Spleen (tissue), 13 donors: ENCODE measurements at places on chromosomes 1 and 21. TPM values are rescaled to one million over a fixed set of nuclear protein-coding genes. Genes with fewer than 3 reads are reported as not detected.

- DNase-seq = peak; percentile 80
Measured at GRCh38 chr1:166164995-166165660, 1.7 kb downstream of the FAM78B start.

DNA sequence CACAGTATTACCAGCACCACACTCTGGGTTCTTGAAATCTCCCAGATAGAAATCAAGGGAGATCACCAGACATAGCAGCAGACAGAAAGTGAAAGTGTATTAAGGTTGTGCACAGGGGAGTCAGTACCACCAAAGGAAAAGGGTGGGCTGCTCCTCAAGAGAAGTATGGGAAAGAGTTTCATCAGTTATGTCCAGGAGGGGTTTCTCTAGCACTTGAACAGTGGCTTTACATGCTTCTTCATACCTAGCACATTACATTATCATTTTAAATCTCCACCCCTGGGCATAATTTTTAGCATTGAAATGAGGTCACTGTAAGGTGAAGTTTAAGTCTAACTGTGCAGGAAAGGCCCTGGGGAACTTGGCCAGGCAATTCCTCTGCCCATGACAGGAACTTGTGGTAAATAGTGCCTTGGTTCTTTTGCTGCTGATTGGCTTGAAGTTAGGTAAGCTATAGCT is 601.0 kb downstream of the NUF2 start:
- DNase-seq = no peak

- DNase-seq = no peak
Measured at GRCh38 chr1:15308621-15309027, 61.6 kb downstream of the FHAD1 start.

DNA sequence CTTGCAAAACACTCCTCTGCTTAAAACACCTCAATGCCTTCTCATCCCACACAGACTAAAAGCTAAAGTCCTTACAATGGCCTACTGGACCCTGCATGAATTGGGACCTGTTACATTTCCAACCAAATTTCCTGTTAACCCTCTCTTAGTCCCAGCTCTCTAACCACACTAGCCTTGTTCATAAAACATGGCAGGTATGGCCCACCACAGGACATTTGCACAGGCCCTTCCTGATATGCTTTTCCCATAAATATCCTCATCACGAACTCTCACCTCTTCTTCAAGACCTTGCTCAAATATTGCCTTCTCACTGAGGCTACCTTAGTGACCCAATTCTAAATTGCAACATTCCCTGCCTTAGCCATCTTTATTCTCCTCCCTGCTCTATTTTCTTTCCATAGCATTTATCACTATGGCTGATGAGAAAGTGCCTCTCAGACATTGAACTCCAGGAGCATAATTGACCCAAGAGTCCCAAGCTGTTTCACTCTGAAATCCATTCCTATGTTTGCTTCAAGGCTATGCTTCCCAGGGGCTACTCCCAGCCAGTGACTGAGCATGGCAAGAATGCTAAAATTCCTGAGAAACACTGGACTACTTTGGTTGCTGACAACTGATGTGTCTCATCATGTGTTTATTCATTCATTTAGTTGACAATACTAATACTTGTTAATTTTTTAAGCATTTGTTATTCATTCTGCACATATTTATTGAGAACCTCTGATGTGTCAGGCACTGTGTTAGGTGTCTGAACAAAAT is 2.7 kb upstream of the PALMD start:
- no peak for DNase-seq

DNA sequence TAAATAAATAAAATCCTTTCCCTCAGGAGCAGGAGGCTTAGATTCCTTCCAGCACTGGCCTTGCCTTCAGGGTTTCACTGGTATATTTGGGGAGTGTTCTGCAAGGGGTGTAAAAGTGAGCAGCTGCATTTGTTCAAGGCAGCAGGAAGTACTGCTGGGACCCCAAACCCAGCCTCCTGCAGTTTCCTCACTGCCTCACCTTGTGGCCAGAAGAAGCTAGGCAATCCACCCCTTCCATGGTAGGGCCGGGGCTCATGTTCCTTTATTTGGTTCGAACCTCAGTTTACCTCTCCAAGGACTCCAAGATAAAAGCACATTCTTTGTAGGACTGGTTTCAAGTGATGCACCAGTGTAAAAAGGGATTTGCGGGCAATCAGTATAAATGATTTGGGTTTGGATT is 21.0 kb upstream of the CFAP126 start:
- DNase-seq = no peak

- no peak for DNase-seq
Measured at GRCh38 chr1:187788718-187789117, 960.0 kb downstream of the PLA2G4A start.

DNA sequence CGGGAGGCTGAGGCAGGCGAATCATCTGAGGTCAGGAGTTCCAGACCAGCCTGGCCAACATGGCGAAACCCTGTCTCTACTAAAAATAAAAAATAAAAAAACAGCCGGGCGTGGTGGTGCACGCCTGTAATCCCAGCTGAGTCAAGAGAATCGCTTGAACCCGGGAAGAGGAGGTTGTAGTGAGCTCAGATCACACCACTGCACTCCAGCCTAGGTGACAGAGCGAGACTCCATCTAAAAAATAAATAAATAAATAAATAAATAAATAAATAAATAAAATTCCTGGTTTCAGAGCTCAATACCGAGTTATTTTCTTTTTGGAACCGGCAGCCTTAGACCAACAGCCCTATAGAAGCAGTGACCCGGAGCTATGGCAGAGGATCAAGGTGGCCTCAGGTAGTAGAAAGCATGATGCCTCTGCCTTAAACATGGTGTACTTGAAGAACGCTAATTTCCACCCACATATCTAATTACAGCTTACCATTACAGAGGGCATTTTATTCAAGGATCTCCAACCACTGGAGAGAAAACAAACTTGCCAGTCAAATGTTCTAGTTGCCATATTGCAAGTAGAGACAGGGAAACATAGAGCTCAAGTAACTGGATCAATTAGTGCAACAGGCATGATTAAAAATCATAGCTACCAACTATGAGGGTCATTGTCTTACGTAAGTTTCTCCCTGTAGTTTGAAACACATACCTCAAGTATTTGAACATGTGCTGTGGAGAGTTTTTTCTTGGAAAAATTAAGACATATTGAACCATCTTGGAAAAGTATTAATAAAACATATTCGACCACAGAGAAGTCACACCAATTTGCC is 2.0 kb upstream of the ENAH start:
- DNase-seq = no peak

DNA sequence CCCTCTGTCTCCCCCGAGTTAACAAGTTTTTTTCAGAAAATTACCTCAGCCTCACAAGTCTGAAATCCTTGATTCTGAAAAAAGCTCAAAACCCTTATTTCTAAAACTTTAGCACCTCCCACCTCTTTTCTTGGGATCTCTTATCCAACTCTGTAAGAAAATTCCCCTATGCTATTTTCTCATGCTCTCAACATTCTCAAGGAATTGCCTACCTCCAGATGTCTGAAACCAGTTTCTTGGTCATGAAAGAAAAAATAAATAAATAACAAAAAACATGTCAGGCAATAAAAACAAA is 18.1 kb upstream of the SFPQ start:
- DNase-seq = no peak

The HES3 gene
- total RNA-seq = not detected

The MYOM3 gene
- total RNA-seq = not detected

The FMO3 gene
- total RNA-seq = not detected

The GFI1 gene
- 10.0 TPM for total RNA-seq

- peak; percentile 56 for DNase-seq
Measured at GRCh38 chr1:8970870-8971337, 25.2 kb downstream of the CA6 start.

DNA sequence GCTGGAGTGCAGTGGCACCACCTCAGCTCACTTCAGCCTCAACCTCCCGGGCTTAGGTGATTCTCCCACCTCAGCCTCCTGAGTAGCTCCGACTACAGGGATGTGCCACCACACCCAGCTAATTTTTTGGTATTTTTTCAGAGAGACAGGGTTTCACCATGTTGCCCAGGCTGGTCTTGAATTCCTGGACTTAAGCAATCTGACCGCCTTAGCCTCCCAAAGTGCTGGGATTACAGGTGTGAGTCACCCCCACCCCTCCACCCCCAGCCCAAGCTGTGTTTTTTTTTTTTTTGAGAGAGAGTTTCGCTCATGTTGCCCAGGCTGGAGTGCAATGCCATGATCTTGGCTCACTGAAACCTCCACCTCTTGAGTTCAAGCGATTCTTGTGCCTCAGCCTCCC is 75.4 kb downstream of the NKAIN1 start:
- DNase-seq = no peak

DNA sequence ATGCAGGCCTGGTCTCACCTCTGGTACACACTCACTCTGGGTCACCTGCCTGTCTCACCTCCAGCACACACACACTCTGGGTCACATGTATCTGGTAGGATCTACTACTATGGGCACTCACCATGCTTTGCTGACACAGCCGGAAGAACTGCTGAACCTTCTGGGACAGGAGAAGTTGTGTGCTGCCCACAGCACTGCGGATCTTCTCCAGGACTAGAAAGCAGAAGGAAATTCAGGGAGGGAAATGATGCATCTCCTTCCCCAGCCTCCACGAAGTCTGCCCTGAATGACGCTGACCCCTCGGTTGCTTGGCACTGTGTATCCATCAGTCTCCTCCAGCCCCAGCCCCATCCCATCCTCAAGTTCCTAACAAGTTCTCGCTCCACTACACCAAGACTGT is 7.9 kb upstream of the SMIM12 start:
- DNase-seq = no peak

- no peak for DNase-seq
Measured at GRCh38 chr21:29261555-29262540, 36.9 kb upstream of the BACH1 start.

GRCh38 chr1:207309745-207310273 is 11.7 kb upstream of the CD55 start:
- no peak for DNase-seq

The LAMC2 gene
- 0.33 TPM for total RNA-seq

- peak; percentile 51 for DNase-seq
Measured at GRCh38 chr1:28893403-28894102, 20.8 kb upstream of the EPB41 start.

DNA sequence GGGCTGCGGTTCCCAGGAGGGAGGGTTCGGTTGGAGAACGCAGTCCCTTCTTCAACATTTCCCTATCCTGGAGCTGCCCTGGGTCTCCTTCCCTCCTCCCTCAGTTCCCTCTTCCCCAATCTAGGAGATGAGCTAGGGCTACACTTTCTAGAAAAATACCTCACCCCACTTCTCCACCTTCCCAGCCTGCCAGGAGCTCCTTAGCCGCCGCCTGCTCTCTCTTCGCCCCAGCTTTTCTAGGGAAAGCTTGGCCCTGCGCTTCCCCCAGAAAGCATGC is 488 bp upstream of the ADAMTS1 start:
- DNase-seq = no peak

The KCTD3 gene
- 18.8 TPM for total RNA-seq

GRCh38 chr1:64934115-64934877 is 32.1 kb downstream of the JAK1 start:
- DNase-seq = no peak

GRCh38 chr1:62247391-62248168 is 52.9 kb downstream of the L1TD1 start:
- DNase-seq = peak; percentile 66

DNA sequence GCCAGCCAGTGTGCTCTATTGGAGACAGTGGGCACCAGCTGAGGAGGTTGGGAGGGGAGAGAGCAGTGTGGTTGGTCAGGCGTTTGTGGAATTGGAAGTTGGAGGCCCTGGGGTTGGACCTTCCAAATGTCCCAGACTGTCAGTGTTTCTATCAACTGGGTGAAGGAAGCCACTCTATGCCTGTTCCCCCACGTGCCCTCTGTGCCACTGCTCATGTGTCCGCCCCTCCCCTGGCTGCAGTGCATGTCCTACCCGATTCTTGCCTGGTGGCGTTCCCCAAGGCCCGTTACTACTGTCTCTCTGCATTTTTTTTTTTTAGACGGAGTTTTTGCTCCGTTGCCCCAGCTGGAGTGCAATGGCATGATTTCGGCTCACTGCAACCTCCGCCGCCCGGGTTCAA is 21.1 kb downstream of the ADORA1 start:
- no peak for DNase-seq

GRCh38 chr1:213050745-213051126 is 305 bp upstream of the RPS6KC1 start:
- DNase-seq = no peak

GRCh38 chr1:184002071-184002470 is 35.5 kb downstream of the COLGALT2 start:
- no peak for DNase-seq

DNA sequence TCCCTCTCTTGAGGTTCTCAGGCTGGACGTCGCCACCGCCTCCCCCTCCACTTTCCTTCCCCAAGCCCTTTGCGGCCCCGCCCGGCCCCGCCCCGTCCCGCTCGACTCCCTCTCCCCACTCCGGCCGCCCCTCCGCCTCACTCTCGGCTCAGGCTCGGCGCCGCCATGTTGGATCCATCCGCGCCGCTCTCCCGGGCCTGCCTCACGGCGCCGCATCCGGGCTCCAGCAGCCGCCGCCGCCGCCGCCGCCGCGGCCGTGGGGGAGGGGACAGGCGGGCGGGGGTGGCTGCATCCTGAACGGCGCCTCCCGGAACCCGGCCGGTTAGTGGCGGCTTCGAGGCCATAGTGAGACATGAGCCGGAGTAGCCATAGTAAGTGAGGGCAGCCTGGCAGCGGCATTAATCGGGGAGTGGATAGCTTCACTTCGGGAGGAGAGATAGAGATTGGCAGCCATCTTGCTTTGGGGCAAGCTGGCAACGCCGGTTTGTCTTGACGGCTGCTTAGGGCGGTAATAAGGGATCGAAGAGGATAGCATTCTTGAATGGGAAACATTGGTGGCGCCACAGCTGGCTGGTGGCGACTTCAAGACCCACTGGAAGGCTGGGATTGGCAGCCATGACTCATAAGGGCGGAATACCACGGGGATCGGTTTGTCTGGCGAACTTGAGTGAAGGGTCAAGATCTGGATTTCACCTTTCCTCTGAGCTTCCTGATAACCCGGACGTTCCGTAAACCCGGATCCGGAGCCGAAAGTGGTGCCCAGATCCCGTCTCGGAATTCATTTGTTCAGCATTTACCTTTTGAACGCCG is at the start of gene DEDD:
DEDD (minus strand) TSS at position 258 of the 810 bp plus-strand sequence. CDS start 8,205 bp downstream, outside the sequence.
- DNase-seq = peak; percentile 97

DNA sequence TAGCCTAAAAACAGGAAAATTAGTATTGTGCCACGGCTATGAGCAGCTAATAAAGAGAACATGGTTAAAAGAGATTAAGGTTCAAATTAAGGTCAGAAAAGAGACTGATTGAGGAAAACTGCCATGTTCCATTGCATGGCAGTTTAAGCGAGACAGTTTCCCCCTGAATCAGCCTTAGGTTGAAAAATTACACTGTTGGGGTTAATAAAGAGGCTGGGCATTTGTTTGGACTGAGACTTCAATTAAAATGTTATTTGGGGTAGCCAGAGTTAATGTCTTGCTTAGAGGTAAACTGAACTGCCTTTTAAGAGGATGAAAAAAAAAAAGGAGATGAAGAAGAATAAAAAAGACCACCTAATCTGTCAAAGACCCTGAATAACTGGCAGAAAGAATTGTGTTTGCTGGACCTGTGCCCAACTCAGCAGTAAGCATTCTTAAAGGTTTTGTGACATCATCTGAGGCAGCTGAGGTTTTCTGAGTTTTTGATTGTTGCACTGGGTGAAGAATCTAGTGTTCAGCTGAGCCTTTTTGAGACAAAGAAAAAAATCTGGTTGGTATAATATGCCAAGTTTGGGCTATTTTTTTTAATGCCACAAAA is 17.7 kb upstream of the PROX1 start:
- DNase-seq = no peak
